Hindlimb muscle (tissue), 1 donor: ENCODE measurements at places on chromosomes 5 and 9. TPM values are rescaled to one million over a fixed set of nuclear protein-coding genes. Genes with fewer than 3 reads are reported as not detected.

DNA sequence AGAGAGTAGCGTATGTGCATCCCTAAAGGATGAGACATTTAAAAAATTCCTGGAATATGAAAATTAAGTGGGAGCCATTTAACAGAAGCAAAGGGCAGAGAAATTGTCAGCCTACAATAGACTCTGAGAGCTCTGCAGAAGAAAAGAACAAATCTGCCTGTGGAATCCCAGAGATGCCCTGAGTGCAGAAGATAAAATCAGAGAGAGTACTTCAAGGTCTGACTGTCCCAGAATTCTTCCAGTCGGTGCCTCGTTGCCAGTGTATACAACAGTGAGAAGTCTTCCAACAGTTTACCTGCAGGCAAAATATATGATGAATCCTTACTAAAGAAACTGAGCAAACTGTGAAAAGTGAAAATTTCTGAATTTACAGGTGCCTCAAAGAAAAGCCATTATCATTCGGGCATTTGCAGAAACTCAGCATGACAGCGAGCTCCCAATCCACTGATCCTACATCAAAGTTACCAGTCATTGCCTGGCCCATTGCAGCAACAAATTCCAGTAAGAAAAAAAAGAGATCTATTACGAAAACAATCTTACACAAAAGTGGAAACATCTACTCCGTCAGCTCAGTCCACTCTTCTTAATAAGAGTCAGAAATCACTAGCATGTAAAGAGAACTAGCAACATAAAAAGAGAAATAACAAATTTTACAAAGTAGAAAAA is 92.8 kb upstream of the VCAN start:
- DNase-seq: no peak

GRCh38 chr5:5487585-5488360 is 65.3 kb downstream of the ICE1 start:
- DNase-seq: no peak

CARD9 gene
- 1.1 TPM for polyA plus RNA-seq

- no peak for DNase-seq
Observed at GRCh38 chr9:98339987-98340800, 84.7 kb upstream of the TBC1D2 start.

- no peak for DNase-seq
Observed at GRCh38 chr9:72622186-72622585, 100.8 kb downstream of the TMC1 start.

KIAA0825 gene
- 2.1 TPM for polyA plus RNA-seq

PCDHGB7 gene
- polyA plus RNA-seq: 9.9 TPM

- DNase-seq: no peak
Observed at GRCh38 chr9:21674894-21675293, 127.5 kb upstream of the MTAP start.

GRCh38 chr9:132409828-132410528 is at the start of gene CFAP77:
CFAP77 (plus strand) TSS chr9:132410211; CDS start chr9:132410272, 61 bp downstream.
- peak; percentile 35 for DNase-seq

OR1J2 gene
- polyA plus RNA-seq: not detected

- DNase-seq: no peak
Observed at GRCh38 chr5:16542236-16542635, 74.6 kb downstream of the RETREG1 start.

ENTPD8 gene
- polyA plus RNA-seq: 0.98 TPM

- DNase-seq: no peak
Observed at GRCh38 chr5:72040513-72040912, 66.8 kb upstream of the MAP1B start.

- no peak for DNase-seq
Observed at GRCh38 chr5:37576552-37576951, 197.4 kb downstream of the WDR70 start.

DNA sequence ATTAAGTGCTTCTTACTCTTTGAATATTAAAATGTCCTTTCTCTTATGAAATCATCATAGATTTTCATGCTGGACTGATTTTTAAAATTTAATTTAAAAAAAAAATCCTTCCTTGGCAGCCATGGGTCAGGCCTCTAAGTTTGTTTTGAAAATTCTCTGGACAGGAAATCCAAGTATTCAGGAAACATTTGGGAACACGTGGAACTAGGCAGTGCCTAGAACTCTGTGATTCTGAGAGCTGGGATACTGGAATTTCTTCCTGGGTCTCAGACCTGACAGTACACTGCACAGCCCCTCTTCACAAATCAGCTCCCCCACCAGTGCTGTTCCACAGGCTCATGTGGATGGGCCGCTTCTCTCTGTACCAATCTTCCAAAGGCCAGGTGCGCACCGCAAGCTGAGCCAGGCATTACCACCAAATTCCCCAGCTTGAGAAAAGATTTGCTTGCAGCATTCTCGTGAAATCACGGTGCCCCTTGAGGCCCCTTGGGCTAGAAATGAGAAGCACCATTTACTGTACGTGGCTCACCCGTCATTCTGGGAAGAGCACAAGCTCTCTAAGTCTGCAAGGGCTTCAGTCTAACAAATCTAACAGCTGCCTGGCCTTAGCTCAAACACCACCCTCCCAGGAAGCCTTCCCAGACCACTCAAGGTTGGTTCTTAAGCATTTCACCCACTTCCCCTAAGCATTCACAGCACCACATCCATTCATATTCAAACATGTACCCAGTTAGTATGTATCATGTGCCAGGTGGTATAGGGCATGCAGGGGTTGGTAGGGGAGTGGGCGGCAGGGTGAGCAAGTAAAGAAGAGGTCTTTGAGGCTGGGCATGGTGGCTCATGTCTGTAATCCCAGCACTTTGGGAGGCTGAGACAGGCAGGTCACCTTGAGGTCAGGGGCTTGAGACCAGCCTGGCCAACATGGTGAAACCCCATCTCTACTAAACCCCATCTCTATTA is 26.5 kb downstream of the B4GALT1 start:
- DNase-seq: no peak

GRCh38 chr9:32776201-32776600 is 7.1 kb upstream of the TMEM215 start:
- DNase-seq: no peak

GRCh38 chr5:151483176-151483575 is 35.8 kb downstream of the SLC36A1 start:
- DNase-seq: no peak

DNA sequence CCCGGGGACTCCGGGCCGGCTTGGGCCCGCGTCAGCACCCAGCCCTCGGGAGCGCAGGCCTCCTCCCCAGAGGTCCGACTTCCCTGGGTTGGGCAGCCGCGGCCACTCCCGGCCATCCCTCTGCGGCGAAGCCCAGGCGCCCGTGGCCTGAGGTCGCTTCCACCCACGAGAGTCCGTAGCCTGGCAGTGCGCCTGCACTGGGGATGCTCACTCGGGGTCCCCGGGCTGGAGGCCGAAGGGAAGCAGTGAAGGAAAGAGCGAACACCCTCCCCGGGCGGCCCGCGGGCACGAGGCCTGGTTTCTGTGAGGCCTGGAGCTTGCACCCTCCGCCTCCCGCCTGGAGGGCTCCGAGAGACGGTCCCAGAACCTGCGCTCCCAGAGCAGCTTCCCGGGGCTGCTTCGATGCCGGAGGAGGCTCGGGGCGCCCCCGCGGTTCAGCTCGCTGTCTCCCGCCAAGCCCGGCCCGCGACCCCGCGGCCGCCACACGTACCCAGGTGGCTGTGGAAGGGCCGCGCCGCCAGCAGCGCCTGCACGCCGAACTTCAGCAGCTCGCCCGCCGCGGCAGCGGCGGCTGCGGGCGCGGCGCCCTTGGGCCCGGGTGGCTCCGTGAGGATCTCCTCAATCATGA is 607 bp downstream of the BARX1 start:
- DNase-seq: no peak

DNA sequence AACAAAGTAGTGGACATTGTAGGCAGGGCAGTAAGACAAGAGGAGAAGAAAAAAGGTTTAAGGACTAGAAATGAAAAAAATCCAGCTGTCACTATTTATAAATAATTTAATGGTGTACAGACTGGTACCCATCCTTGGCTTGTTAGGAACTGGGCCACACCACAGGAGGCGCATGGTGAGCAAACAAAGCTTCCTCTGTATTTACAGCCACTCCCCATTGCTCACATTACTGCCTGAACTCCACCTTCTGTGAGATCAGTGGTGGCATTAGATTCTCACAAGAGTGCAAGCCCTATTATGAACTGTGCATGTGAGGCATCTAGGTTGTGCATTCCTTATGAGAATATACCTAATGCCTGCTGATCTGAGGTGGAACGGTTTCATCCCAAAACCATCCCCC is 62.6 kb upstream of the DMAC1 start:
- no peak for DNase-seq

GRCh38 chr9:12702160-12702758 is 9.1 kb downstream of the TYRP1 start:
- DNase-seq: peak; percentile 66

DNA sequence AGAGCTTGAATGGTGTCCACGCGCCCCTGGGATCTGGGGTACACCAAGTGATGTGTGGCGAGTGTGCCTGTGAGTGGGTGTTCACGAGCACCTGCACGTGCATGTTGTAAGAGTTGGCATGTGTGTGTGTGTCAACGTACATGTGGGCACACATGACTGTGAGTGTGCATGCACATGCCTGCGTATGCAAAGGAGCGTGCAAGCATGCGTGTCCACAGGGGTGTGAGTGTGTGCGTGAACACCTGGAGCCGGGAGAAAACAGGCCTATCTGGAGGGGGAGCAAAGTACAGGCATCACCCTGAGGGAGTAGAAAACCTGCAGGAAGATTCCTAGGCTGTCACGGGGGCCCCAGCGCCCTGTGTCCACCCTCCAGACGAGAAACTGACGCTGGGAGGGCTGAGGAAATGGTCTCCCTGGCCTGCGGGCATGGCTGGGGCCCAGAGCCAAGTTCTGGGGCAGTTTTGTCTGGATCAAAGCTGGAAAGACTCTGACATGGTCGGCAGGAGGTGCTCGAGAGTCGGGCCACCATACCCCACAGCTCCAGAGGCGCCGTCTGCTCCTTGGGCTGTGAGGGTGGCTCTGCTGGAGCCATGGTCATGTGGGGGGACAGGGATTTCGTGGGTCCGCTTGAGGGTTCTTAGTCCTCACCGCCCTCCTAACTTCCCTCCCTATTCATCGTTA is 31.8 kb downstream of the PTGES start:
- no peak for DNase-seq

DNA sequence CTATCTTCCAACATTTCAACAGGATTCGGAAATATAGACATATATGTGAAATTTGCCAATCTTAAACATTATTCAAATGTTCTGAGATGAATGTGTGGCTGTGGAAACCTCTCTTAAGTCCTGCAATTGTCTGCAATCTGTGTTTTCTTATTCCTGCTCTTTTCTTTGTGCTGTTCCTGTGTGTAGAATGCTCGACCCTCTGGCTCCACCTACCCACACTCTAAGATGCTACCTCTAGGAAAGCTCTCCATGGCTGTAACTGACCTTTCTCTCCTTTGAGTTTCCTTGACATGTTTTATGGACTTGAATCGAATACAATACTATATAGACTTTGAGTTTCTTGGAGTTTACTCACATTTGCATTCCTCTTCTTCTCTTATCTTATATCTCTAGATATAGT is 120.6 kb upstream of the ASTN2 start:
- DNase-seq: no peak

- no peak for DNase-seq
Observed at GRCh38 chr9:77879437-77879943, 152.1 kb downstream of the GNAQ start.
